ENCODE measurements at places on chromosomes 12 and 14.

DNA sequence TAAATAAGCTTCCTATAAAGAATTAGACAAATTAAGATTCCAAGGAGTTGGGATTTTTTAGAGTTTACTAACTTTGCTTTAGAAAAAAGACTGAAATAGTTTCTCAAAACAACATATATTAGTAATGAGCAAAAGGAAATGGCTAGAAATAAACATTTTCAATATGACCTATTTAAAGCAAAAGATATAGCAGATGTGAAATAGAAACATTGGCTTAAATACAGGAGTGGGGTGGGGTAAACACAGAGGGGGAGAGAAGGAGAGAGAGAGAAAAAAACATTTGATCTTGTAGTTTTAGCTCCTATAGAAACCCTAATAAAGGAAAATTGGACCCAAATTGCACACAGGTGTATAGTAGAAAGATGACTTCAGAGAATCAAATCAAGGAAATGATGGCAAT lies 794.5 kb downstream of the MED13L start:
- DNase-seq, result no peak

DNA sequence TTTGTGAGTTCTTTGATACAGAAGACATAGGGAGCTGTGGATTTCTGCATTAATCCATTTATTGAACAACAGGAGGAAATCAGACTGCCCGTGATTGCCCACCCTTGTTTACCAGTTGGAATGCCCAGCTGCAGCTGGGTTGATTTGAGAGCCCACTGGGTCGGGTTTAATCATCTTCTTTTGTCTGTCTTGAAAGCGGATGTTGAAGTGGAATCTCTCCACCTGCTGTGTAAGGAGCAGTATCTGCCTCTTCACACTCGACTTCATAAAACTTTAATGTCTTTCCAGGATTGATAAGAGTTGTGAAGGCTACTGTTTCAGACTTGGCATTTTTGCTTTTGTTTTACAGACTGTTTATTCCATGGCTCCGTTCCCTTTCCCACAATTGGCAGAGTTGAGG lies 39.9 kb downstream of the TBC1D30 start:
- no peak for DNase-seq

DNA sequence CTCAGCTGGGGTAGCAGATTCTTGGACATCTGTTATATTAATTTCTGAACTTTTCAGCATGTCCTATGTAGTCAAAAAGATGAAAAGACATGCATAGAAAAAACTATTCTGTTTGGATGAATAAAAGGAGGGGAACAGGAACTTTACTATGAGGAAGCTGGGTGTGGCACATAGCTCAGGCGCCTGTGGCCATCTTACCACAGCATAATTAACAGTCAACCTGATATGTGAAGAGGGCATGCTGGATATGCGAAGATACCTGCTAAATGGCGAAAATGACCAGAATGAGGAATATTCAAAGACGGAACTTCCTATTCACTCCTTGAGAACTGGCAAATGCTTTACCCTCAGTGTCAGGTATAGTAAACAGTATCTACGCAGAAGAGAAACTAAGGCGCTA lies 18.4 kb downstream of the SETD3 start:
- no peak for DNase-seq

GRCh38 chr14:85390236-85390635 lies 139.7 kb upstream of the FLRT2 start:
- DNase-seq, result no peak

GRCh38 chr14:98937712-98938505 lies 334.1 kb downstream of the BCL11B start:
- DNase-seq, result no peak

DNA sequence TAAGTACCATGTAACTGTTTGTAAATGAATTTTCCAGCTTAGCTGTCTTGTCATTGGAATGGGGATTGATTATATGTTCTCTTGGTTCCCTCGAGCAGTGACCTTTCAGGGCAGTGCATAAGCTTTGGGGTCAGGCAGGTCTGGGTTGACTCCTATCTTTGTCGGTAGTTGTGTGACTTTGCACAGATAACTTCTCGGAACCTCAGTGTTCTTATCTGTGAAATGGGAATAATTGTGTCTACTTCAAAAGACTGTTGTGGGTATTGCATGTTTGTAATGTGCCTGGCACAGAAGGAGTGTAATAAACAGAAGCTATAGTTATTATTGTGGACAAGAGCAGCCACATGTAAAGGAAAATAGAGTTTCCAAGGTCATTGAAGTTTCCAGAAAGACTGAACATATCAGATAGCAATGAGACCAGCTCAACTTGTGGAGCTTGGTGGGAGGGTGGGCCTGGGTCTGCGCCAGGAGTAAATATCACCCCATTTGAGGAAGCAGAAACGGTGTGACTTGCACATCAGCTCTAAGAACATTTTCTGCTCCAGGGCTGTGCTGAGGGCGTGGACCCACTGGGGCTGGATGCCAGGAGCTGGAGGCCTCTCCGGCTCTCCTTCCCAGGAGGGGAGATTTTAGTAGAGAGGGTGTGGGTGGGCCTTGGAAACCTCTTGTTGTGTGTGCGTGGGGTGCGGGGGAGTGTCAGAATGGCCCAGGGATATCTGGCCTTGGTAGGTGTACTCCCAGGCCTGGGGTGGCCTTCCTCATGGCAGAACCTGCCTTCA lies 19.7 kb downstream of the FOS start:
- no peak for DNase-seq

DNA sequence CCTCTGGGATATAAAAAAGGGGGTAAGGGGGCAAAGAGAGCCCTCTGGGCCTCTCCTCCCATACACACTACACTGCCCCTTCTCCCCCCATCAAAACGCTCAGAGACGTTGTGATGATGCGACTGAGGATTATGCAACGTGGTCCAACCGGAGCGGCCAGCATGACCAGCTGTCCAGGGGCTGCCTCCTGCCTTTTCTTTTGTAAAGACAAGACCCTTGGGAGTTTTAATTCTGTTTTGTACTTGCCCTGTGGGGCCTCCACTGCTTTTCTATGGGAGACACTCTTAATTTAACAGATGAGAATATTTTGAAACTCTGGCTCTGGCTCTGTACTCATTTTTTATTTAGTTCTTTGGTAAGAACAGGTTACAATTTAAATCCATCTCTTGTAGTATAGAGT lies 7.2 kb downstream of the MBD6 start:
- DNase-seq, result no peak

DNA sequence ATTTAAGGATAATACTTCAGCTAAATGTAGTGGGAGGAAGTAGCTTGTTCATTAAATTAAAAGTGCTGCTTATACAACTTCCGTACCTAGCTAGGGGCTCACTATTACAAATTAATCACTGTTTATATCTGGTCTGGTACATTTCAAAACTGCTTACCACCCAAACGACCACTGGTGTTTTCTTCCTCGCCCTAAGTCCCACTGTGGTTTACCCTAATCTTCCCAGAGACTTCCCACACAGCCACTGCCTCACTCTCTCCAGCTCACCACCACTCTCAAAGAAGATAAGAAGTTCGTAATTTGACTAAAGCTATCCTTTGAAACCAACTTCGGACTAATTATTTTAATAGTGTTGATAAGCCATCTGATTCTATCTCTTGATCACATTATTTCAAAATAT lies 62.6 kb downstream of the PLXNC1 start:
- no peak for DNase-seq

- no peak for DNase-seq
Observed at GRCh38 chr12:101743724-101744472, 4.6 kb upstream of the SYCP3 start.

GRCh38 chr14:32683679-32684078 lies 255.0 kb upstream of the NPAS3 start:
- DNase-seq, result no peak

DNA sequence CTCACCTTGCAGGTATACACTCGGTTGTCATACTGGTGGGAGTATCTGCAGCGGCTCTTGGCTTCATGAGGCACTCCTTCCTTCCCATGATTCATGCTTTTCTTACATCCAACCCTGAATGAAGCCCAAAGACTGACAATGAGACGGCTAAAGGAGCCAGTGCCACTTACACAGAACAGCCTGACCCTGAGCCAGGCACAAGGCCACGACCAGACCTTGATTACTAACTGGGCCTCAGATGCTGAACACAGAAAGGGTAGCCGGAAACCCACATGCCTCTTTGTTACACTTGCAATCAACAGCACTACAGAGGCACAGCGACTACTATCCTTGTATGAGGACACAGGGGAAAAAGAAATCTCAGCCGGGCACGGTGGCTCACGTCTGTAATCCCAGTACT lies 48.0 kb downstream of the ZFYVE1 start:
- DNase-seq, result no peak

DNA sequence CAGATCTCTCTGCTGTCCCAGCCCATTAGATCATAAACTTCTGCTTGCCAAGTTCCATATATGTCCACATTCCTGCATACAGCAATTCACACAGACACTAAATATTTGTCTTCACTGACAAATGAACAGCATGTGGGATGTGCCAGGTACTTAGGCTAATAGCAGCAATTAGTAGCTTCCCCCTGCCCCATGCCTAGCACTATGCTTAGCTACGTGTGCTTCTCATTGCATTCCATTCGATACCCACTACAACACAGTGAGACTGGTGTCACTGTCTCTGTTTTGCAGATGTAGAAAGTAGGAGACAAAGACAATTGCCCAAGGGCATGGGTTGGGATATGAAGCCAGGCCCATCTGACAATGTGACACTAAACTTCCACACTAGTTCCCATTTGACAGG lies 308.4 kb downstream of the BCL11B start:
- no peak for DNase-seq

GRCh38 chr12:100554608-100555077 lies 18.8 kb upstream of the GAS2L3 start:
- peak; percentile 74 for DNase-seq

DNA sequence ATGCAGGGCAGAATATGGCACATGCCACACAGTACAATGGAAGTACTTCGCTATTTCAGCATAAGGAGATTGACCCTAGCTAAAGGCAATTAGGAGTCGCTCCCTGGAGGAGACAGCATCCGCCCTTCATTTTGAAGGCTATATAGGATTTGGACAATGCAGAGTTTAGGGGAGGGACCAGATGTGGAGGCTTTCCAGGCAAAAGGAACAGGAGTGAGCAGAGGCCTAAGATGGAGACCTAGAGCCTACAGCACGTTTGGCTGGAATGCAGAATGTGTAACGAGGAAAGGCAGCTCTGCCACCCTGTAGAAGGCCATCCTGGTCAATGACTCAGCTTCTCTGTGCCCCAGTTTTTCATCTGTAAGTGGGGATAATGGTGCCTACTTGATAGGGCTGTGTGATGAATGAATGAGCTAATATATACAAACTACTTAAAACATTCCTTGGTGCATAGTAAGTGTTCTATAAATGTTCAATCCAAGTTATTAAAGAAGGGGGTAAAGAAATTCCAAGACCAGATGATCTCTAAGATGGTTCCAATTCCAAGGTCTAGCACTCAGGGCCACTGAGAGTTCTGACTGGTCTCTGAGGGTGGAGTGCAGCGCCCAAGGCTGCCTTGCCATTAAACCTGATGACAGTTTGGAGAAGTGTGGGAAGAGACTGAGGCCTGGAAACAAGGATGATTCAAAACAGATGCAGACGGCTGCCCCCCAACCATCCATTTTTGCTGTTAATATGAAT lies 54.3 kb upstream of the FRMD6 start:
- no peak for DNase-seq

DNA sequence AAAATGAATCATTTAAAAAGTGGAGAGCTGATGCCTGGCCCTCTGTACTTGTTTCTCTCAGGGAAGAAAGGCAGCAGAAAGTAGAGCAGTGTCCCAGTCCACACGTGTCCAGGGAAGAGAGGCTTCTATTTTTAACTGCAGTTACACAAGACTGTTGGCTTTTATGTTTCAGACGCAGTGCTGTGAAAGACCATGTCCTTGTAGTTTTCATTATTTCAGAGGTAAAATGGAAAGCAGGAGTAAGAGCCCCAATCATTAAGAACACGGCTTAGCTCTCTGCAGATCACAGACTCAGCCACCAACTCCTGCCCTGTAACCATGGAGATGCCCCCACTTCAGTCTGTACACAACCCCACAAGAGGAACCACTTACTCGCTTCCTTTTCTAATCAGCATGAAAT lies 336.3 kb downstream of the DAD1 start:
- no peak for DNase-seq

- no peak for DNase-seq
Observed at GRCh38 chr14:100728962-100729361, 2.3 kb downstream of the DLK1 start.

GRCh38 chr12:68790952-68791234 lies 17.1 kb upstream of the MDM2 start:
- DNase-seq, result no peak

Data from renal cortex interstitium (tissue), 15 donors.